NCI-H1105 (cell line): ENCODE measurements at places on chromosomes 4 and X.

GRCh38 chrX:22234380-22234779 lies 38.3 kb upstream of the CBLL2 start:
- DNase-seq = no peak

DNA sequence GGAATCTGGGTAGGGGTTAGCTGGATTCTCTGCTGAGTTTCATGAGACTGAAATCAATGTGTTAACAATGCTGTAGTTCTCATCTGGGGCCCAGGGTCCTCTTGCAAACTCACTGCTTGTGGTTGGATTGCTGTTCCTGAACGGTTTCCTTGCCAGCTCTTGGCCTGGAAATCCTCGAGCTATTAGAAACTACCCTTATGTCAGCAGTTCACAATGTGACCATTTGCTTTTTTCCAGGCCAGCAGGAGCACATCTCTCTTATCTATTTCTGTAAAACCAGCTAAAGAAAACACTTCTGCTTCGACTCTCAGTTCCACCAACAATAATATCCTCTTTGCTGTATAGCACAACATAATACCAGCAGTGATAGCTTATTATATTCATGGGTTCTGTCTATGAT lies 140.1 kb upstream of the TRAM1L1 start:
- no peak for DNase-seq

DNA sequence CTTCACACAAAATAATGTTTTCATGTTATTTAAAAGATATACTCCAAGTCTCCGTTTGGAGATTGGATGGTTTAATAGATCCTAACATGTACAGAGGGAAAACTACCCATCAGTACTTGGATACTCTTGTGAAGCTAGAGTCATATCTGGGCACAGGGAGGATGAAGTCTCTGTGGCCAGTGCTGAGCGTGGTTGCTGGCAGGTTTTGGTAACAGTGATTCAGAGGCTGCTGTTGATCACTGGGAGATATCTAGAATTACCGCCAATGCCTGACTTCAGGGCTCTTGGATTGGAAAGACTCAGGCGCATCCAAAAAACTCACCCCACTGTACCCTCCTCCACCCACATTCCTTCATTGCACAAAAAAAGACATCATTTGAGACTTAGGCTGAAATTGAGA lies 107.2 kb upstream of the PGRMC2 start:
- DNase-seq = no peak

DNA sequence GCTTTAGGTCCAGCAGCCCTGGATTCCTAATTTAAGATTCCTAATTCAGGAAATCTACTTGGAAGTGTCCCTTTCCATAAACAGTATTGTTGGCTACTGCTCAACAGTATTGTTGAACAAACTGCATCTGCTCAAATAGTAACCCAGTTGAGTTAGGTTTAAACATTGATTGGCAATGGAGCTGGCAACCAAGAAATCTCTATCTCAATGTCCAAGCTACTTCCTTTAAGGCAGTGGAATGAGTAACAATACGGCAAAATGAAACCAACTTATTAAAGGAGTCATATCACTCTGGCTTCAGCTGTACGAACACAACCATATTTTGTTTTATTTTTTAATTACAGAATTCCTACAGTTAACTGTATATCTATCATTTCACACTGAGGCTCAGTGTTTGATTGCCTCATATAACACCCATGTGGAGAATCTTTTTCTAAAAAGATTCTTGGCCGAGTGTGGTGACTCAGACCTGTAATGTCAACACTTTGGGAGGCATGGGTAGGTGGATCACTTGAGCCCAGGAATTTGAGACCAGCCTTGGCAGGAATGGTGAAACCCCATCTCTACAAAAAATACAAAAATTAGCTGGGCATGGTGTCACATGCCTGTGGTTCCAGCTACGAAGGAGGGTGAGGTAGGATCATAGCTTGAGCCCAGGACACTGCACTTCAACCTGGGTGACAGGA lies 71.7 kb upstream of the IL13RA1 start:
- DNase-seq = no peak

DNA sequence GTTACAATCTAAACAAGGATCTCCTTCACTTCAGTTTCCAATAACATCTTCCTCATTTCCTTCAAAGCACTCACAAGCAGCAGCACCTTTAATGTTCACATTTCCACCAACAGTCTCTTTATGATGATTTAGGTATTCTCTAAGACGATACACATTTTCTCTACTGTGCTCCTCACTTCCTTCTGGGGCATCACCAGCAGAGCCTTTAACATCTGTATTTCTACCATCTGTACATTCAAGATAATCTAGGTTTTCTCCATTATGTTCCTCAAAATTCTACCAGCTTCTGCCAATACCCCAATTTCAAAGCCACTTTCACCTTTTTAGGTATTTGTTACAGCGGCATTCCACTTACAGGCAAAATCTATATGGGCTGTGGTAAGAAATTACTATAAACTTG lies 80.6 kb downstream of the FBXW7 start:
- DNase-seq = no peak

DNA sequence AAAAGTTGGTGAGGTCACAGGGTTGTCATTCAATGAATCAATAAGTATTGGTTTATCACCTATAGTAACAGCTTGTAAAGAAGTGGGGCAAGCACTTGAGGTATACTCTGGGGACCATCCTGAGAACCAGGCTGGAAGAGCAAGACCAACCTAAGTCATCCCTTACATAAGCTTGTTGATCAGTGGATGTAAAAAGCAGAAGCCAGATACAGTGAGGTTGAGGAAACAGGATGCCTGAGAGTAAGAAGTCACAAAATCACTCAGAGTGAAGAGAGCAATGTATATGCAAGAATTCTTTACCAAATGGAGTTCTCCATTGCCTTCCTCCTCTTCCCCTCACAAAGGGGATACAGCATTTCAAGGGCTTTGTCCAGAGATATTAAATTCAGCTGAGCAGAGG lies 76.3 kb upstream of the PACRGL start:
- DNase-seq = no peak

DNA sequence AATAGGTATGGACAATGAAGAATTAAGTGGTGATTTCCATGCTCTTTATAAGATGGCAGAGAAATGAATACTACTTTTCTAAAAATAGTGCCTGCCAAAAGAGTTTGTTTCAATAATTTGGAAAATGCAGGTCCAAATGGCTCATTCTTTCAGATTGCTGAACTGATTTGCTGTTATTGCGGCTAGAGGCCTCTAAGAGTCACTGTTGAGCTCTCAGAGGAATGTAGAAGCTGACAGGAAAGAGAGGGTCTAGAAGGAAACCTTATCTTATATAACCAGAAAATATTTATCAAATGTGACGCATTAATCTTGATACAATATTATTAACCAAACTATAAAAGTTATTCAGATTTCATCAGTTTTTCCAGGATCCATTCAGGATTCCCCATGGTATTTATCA lies 65.7 kb upstream of the PAGE1 start:
- DNase-seq = no peak

- DNase-seq = no peak
These were observed 173.9 kb downstream of the COL25A1 start for GRCh38 chr4:109128589-109128988.

DNA sequence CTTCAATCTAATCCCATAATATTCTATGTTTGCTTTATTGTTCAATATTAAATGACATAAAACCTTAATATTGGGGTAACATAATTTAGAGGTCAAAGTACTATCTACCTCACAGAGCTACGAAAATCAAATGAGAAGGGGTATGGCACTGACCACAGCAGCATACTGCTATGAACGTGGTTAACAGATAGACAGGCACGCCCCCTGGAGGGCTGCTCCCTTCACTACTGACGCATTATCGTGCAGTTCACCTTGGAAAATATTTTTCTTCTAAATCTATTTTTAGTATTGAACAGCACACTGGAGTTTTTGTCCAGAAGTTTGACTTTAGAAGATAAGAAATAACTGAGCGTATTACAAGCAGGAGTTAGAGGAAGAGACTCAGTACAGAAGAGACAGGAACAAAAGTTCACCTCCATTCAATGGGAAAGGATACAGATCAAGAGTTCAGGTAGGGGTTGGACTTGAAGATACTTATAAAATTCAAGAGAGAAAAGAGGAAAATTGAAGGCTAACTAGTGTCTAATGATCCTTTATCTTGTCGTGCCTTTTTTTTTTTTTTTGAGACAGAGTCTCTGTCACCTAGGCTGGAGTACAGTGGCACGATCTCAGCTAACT lies 22.7 kb downstream of the MAP9 start:
- DNase-seq = no peak

GRCh38 chrX:119784747-119785446 lies 6.5 kb downstream of the RPL39 start:
- no peak for DNase-seq

DNA sequence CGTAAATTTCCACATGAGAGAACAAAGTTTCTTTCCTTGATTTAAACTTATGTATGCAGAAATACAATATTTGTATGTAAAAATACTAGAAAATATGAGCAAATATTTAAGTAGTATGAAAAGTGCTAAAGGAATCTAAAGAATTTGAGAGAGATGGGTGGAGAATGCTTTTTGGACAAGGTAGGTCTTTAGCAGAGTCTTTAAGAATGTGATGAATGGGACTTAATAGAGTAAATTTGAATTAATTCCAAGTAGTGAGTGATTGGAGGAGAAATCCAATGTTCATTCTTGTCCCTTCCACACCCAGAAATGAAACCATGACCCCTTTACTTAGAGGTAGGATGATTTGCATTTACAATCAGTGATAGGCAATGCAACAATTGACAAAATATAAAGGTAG lies 570.9 kb upstream of the ZFP42 start:
- no peak for DNase-seq

GRCh38 chrX:7028246-7028645 lies 119.3 kb upstream of the STS start:
- no peak for DNase-seq
